NCI-H345 (cell line): ENCODE measurements at places on chromosomes 11 and 22.

DNA sequence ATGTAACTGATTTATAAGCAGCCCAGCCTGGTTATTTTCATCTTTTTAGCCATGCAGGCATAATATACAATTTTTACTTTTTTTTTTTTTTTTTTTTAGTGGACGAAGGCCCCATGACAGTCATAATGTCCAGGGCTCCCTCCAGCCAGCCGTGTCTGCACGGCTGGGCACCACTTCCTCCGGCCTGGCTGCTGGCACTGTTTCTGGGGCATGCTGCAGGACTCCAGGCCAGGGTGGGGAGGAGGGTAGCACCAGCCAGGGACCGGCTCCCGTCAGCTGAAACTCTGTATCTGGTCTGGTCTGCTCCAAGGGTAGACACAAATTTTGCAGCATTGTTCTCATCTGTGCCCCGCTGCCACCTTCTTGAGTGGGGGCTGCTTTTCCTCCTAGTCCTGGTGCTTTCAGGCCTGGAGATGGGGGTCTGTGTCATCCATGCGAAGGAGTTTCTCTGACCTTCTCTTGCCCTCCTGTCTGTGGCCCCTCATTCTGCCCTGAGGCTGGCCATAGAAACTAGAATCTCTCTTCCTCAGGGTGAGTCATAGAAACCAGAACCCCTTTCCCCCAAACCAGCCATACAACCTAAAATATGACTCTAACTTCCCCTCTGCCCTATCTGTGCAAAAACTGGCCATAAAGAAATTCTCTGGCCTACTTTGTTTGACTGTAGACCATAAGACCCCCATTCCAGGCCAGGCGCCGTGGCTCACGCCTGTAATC is 9.2 kb upstream of the RRP7A start:
- DNase-seq: no peak

DNA sequence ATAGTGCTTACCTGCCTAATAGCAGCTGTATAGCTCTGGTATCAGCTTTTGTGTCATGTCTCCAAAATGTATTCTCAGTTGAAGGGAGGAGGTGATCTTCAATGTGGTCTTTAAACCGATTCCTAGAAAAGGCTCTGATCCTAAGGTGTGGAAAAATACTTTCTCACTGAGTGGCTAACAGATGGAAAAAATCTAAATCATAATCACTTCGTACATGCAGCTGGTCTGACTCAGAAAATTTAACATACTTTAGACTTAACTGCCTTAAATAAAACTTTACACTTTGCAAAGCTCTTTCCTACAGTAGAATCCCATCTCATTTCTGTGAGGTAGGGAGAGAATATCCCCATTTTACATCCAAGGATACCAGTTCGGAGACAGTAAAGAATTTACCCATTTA is 38.0 kb downstream of the C2CD3 start:
- no peak for DNase-seq

DNA sequence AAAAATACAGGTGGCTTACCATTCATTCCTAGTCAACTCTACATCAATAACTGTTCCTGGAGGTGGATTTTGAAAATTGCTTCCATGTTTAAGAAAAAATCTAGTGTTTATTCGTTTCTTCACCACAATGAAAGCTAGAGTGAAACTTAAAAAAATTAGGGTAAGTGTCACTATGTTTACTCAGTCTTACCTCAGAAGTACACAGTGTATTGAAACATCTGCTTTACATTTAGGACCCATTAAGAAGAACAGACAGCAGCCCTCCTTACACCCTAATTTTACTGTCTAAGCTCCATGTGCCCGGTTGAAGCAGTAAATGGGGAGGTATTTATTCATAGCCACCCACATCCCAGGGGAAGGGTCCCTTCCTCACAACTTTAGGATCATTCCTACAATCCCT is 51.4 kb downstream of the PIWIL3 start:
- no peak for DNase-seq

DNA sequence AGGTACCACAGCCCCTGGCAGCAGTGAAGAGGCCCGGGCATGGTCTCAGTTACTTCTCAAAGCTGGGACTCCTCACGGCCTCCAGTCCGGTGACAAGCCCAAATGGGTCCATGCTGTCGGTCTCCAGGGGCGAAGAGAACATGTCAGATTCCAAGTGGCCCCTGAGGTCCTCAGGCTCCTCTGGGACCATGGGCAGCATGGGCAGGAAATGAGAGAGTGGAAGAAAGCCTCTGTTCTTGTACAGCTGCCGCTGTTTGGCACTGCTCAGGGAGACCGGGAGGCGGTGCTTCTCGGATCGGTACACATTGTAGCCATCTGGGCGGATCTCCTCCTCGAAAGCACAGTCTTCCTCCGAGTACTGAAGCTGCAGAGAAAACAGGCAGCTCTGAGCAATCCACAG is 4.6 kb downstream of the FGF19 start:
- no peak for DNase-seq

DNA sequence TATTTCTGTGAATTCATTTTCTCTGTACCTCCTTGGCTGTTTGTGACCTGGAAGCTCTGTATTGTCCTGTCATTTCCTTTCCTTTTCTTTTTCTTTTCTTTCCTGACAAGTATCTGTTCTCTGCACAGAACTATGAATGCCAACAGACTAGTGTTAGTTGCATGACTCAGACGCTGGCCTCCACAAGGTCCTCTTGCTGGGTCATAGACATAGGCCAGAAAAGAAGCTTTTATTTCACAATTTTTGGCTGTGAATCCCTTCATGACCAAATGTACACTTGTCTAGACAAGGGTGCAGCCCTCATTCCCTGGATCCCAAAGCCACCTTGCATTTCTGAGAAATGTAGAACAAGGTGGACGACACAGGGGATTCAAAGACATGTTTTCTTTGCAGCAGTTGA is 104.1 kb upstream of the MTNR1B start:
- DNase-seq: no peak

- no peak for DNase-seq
Observed at GRCh38 chr11:2846056-2846455, 39.5 kb downstream of the CDKN1C start.
